ENCODE measurements at places on chromosomes 1 and 21.

DNA sequence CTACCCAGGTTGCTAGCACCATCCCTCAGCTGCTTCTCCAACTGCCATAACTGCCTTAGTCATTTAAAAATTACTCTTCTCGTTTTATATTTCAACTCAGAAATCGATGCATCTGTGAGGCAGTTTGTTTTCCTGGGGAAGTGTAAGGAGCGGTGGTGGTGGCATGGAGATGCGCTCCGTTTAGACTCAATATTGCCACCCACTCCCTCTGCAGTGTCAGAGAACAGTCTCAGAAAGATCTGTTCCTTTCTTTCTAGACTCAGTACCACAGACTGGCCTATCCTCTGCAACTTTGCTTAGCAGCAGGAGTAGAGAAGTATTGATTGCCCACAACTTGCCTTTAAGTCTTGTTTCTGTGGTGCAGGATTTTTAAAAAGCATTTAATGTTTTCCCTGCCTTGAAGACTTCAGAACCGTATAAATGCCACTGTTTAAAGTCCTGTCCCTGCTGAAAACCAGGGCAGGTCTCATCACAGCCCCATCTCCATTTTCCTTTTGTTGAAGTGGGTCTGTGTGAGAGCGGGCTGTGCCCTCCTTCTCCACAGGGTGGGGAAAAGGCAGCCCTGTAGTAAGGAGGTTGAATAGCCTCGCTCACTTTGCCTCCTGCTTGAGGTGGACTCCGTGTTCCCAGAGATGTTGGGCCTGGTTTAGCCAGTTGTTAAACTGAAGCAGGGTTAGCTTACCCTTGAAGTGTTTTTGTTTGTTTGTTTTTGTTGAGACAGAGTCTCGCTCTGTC lies 105.2 kb downstream of the NFIA start:
- DNase-seq = no peak

- no peak for DNase-seq
Measured at GRCh38 chr1:48109390-48110013, 112.3 kb upstream of the TRABD2B start.

DNA sequence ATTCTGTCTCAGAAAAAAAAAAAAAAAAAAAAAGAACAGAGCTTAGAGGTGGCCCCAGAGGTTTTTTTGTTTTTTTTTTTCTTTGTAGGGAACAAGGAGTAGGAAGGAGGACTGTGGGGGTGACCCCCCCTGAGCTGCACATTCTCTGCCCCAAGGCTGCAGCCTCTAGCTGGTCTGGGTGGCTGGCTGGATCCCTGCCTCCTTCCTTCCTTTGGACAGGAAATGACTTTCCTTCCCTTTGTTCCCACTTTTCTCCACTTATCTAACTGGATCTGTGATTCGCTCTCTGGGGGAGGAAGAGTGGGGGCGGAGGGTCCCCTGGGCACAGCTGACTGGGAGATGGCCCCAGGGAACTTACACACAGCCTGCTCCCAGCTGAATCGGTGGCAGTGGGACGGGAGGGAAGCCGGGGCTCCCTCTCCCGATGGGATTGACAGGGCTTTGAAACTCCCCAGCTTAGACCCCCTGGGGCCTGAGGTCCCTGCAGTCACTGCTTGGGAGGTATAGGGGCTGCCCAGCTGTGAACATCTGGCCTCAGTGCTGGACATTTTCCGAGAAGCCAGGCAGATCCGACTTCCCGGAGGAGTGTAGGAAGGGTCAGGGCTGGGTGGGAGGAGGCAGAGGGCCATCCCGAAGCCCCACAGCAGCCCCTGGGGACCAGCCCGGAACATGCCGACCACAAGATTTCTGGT lies 2.1 kb downstream of the FBLIM1 start:
- DNase-seq = peak; percentile 87

DNA sequence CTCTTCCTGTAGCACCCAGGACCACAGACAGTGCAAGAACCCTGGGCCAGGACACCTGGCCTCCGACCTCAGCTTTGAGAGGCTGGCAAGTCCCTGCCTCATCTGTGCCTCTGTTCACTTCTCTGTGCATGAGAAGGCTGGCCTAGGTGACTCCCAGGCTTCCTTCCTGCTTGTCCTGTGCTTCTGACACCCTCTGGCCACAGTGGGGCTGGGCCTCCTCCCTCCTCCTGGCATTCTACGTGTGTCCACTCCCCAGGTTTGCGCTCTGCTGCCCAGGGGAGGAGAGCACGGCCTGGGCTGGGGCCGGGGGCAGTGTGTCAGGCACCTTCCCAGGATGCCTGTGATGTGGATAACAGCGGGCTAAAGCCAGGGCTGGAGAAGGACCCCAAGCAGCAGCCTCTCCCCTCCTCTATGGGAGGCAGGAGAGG lies 30.3 kb upstream of the PKP1 start:
- DNase-seq = no peak

GRCh38 chr1:66654643-66655042 lies 97.6 kb upstream of the DYNLT5 start:
- no peak for DNase-seq

DNA sequence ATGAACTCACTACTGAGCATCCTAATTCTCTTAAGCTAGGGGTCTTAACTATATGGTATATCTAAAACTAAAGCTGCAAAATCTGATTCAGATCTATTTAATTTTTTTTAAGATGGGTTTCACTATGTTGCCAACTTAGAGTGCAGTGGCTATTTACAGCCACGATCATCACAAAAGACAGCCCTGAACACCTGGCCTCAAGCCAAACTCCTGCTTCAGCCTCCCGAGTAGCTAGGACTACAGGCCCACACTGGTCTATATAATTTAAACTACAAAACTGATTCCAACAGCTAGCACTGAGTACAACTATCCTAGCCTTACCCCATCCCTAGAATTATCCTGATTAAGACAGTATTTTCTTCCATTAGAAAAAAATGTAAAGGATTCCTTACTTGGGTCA lies 37.1 kb downstream of the EIF4G3 start:
- DNase-seq = no peak

DNA sequence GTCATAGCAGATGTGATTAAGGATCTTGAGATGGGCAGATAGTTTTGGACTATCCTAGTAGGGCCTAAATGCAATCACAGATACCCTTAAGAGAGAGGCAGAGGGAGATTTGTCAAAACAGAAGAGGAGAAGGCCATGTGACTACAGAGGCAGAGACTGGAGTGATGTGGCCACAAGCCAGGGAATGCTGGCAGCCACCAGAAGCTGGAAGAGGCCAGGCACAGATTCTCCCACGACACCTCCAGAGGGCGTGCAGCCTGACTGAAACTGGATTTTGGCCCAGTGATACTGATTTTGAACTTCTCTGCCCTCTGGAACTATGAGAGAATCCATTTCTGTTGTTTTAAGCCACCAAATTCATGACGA lies 52.1 kb upstream of the EPS8L3 start:
- DNase-seq = no peak

Data from tibial artery (tissue), 4 donors.